ENCODE measurements at places on chromosomes 6 and 20.

DNA sequence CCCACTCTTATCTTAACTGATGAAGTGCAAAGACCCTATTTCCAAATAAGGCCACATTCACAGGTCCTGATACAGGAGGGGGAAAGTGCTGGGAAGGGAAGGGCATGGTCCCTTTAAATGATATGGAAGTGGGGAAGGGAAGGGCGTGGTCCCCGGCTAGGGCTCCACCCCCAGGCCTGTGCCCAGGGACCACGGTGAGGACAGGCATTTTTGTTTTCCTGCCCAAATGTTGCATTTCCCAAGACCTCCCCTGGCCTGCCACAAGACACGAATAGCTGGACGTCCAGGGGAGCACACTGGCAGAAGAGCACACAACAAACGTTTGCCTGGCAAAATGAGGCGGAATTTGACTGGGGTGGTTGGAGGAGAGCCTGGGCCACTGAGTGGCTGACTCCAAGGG lies 16.1 kb upstream of the HFE start:
- no peak for DNase-seq

DNA sequence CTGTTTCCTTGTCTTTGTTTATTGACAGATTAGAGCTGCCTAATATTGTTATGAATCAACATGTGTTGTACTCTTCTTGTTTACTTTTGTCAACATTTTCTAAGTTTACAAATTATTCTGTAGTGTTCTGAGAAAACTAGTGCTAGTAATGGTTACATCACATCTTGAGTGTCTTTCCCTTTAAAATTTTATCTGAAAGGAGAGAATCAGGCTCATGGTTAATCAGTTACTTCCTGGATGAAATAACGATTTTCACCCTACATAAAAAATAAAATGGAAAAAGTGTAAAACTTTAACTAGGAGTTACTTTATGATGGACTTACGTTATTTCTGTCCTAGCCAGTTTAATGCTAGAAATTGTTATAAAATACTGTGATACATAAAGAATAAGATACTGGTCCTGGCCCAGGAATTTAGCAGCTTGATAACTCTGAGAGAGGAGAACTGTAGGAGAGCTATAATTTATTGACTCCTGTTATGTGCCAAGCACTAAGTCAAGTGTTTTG lies 26.4 kb upstream of the BMP5 start:
- no peak for DNase-seq

DNA sequence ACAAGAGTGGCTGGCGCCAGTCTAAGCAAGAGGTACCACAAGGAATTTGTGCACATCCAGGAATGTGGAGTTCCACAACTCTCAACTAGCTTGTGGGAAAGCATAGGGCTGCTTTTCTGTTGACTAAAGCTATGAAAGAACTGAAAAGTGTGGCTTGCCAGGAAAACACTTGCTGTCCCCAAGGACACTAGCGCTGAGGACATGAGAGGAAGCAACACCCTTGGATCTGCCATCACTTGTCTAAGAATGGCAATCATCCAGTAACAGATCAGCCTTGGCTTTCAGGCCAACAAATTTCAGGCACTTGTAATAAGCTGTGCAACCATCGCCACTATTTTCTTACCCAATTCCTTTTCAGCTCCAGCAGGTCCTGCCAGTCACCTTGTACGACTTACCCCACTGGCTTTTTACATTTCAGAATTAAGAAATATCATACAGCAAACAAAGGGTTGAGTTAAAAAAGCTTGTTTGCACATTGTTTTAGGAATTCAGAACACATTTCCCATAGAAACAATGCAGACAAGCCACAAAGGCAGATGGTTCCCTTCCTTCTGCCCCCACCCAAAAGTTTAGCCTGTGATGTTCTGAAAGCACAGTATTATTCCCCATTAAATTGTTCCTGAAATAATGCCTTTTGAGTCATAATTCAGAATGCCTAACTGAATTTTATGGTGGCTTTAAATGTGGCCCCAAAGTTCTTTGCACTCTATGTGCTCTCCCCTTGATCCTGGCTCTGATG lies 57.9 kb upstream of the SSTR4 start:
- DNase-seq = no peak

DNA sequence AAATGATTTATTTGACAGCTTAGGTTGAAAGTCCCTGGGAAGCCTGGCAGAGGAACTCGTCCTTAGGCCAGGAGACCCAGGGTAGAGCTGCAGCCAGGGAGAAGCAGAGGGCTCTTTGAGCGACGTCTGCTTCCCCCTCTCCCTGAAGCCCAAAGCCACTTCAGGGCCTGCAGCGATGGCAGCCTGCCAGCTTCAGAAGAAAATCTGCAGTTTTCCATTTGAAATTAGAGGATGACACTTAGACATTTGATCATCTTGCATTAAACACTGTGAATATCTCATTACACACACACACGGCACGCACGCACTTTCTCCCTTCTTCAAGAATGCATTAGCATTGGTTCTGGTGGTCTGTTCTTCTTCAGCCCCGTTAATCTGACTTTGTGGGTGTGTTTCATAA lies 96.5 kb downstream of the PLEKHG1 start:
- no peak for DNase-seq

DNA sequence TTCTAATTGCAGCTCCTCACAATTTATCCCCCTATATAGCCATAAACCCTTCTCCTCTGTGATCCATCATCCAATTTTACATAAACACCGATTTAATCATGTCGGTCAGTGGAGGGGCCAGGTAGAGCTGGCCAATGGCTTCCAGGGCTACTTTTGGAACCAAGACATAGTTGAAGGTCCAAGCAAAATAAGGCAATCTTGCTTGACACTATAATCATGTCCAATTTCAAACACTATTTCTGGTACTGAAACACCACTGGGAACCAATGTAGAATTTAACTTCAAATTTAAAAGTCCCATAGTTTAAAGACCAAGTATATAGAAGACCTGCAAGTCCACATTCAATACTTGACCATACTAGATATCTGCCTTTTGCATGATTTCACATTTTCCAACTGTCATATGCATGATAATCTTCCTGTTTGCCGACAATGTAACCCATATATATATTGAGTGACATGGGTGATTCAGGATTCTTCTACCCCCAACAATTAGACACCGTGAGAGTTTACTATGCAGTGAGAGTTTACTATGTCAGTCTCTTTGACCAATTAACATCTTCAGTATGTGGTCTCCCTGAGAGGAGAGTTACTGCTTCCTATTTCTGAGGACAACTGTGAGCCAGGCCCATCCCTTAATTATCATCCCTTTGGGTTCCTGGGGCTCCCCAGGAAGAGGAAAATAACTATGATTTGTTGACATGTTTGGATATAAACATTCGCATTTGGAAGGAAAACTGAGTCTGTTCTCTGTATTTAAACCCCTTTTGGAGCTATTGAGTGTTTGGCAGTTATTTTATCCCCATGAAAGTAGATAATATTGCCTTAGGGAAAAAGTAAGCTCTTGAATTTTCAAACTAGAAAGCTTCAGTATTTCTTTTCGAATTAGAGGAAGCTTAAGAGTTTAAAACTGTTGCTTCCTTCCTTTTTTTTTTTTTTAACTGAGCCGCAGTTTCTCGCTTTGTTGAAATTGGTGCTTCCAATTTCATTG lies 31.8 kb downstream of the SAMD3 start:
- no peak for DNase-seq

- no peak for DNase-seq
Measured at GRCh38 chr20:21575167-21575566, 61.3 kb upstream of the NKX2-2 start.

DNA sequence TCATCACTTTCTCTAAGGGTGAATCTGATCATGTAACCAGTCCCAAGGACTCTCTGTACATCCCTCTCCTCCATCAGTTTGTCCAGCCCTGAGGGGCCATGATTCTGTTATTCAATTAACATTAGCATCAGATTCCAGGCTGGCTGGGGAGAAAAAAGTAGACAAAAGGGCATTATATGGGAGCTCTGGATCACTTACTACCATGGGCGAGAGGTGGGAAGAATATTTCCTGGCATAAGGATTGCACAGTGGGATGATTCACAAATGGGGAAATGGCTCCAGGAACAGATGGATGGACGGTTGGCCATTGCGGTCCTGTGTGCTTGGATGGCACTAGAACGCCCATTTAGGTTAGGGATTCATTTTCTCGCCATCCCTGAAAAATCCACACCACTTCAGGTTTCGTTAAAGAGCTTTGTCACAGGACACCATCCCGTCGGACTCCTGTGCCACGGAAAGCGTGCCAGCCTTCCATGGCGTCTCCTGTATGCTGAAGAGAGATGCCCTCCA lies 112.6 kb downstream of the THBS2 start:
- DNase-seq = no peak

GRCh38 chr20:61475729-61476128 lies 223.7 kb downstream of the CDH4 start:
- DNase-seq = no peak

GRCh38 chr6:162538643-162539064 lies 188.9 kb downstream of the PRKN start:
- no peak for DNase-seq

DNA sequence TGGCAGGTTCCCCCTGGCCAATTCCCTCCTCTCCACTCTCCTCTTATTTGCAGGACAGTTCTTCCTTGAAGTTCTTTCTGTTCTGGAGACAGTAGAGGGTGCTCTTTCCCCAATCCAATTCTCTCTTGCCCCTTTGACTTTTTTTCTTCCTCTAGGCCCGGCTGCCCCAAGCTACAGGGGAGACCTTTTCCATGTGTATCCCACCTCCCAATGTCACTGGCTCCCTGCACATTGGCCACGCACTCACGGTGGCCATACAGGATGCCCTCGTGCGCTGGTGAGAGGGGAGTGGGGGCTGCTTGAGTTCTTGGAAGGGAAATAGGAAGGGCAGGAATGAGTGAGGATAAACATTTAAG lies 1.5 kb downstream of the VARS2 start:
- no peak for DNase-seq

- DNase-seq = no peak
Measured at GRCh38 chr20:46798430-46798829, 89.0 kb downstream of the SLC2A10 start.

GRCh38 chr6:44778513-44778912 lies 391.0 kb downstream of the CDC5L start:
- no peak for DNase-seq

All from retinal pigment epithelial cell (primary cell).